ENCODE measurements at places on chromosomes 1 and 21.

- no peak for DNase-seq
Measured at GRCh38 chr1:201902198-201902597, 13.5 kb downstream of the SHISA4 start.

DNA sequence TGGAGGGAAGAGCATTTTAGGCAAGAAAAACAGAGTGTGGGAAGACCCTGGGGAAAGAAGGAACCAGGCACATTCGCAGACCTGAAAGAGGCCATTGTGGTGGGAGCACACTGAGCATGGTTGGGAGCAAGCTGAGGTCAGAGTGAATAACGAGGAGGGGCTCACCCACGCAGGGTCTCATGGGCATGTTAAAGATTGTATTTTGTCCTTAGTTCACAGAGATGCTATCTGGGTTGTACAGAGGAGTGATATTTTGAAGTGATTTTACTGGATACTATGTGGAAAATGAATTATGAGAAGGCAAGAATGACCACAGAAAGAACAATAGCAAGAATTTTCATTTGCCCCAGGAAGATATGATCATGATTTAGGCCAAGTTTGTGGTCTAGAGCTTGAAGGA lies 578.3 kb upstream of the NR5A2 start:
- no peak for DNase-seq

DNA sequence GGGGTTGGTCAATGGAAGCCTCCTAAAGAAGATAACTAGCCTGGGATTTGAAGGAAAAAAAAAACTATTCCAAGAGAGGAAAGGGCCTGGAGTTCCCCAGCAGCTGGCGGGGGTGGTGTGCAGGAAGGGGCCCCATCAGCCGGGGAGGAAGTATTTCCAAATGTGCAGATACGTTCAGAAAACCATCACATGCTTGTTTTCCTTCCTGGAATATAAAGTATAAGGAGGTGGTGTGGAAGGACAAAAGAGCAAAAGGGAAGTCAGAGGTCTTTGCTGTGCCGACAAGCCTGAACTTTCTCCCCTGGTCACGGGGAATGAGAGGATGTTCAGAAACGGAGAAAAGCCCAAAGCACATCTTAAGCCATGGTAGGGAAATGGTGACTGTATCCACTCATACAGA lies 72.0 kb upstream of the BACE2 start:
- no peak for DNase-seq

DNA sequence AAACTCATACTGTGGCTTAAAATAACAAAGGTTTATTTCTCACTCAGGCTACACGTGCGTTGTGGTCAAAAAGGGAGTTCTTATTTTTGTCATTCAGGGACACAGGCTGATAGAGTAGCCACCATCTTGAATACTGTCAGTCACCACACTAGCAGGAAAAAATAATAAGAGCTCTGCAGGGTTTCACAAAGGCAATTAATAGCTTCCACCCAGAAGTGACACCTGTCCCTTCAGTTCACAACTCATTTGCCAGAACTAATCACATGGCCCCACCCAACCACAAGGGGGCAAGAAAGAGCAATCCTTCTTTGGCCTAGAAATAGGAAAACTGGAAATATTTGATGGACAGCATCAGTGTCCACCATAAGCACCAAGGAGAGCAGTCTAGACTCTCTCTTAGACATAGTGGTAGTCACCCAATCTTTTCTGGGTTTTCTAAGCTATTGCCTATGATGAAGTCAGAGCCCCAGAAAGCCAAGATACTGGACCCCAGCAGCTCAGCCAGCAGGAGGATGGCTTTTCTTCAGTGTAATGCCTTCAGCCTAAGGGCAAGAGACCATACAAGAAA lies 8.2 kb downstream of the HAPLN2 start:
- DNase-seq = peak; percentile 72

GRCh38 chr1:26814377-26814776 lies 12.1 kb upstream of the ZDHHC18 start:
- no peak for DNase-seq

- DNase-seq = no peak
Measured at GRCh38 chr1:83872515-83872914, 126.4 kb downstream of the TTLL7 start.

GRCh38 chr1:92301021-92301420 lies 2.2 kb downstream of the RPAP2 start:
- DNase-seq = no peak

DNA sequence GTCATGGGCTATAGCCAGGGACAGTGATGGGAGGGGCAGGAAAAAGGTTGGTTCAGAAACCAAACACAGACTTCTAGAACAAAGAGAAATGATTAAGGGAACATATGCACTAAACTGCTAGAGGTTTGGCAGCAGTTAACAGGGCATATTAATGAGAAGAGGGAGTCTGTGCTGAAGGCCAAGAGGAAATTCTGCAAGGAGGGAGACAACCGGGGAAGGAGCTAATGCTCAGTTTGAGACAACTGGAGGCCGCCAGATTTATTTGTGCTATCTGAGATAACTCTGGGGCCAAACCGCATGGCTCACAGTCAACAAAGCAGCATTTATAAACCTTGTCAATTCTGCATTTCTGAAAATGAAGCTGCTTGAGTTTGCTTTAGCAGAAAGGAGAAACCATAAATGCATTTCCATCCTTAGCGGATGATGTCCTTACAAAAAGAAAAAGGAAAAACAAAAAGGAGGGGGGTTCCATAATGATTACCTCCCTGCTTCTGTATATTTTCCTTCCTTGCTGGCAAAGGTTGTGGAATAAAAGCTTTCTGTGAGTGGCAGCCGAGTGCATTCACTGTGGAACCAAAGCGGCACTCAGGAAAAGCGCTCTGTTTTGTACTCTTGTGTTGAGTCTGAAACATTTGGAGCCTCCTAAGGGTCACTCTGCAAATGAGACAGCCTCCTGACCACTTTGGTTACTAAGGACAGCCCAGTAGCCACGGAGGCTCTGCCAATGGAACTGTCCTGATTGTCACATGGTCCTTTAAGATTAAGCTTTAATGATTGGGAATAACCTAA lies 70.3 kb downstream of the SIM2 start:
- DNase-seq = no peak

GRCh38 chr1:54121482-54122134 lies 31.2 kb downstream of the CDCP2 start:
- peak; percentile 75 for DNase-seq

GRCh38 chr1:3992103-3992556 lies 92.1 kb upstream of the C1orf174 start:
- no peak for DNase-seq

Measured in SK-N-DZ (cell line).